ENCODE measurements at places on chromosomes 6 and 20.

DNA sequence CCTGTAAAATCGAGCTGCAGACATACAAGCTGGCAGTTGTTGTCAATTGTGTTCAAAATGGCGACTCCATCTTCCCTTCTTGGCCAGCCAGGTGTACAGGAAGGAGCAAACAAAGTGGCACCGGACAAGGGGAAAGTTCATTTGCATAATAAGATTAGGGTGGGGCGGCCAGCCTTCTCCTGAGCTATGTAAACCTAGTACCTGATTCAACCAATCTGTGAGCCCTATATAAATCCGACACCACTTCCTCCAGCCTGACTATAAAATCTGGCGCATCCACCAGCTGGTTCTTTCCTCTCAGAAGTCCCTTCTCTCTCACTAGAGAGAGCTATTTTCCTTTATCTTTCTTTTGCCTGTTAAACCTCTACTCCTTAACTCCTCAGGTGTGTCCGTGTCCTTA, 8.1 kb upstream of the HBS1L start:
- DNase-seq, result no peak

DNA sequence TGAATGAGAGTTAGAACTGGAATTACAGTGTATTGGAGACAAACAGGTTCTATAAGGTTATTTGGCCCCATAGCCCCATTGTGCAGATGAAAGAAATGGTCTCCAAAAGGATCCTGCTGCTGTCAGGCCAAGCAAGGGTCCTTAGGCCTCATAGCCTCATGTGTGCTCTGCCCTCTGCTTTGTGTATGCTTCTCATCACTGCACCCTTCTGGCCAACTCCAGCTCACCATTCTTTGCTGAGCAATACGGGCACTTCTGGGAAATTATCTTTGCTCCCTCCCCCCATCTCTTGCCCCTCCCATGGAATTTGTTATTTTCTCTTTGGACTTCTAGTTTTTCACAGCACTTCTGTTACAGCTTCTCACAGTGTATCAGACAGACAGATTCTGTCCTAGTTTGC, 298.8 kb downstream of the FOXA2 start:
- no peak for DNase-seq

DNA sequence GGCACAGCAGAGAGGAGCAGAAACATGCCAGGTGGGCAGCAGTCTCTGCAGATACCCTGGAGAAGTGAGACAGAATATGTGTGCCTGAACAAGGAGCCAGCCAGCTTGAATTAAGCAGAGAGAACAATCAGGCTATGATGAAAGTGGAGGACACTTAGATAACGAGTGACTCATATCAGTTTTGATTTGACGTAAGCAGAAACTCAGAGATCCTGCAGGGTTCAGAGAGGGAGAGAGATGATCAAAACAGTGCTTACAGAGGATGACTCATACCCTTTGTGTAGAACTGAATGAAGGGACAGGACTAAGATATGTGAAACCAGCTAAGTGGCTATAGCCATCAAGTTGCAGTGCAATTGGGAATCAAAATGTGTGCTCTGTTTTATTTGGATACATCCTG, 300.7 kb downstream of the TENT5A start:
- no peak for DNase-seq

DNA sequence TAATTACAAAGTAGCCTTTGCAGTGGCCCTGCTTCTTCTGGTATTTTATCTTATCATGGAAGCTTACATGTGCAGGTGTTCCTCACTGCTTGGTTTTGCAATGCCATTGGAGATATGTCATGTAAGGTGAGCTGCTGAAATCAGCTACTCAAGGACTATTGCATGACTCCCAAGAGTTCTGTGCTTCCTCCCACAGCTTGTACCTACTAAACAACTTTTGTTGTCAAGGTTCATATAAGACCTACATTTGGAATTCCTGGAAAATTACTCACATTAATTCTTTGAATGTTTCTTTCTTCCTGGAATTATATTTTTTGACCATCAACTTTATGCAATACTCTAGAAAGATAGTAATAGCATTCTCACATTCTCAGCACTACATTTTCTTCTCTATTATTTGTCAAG, 427.5 kb upstream of the HSF2 start:
- DNase-seq, result no peak

GRCh38 chr6:145704143-145704781, 31.1 kb downstream of the EPM2A start:
- no peak for DNase-seq

DNA sequence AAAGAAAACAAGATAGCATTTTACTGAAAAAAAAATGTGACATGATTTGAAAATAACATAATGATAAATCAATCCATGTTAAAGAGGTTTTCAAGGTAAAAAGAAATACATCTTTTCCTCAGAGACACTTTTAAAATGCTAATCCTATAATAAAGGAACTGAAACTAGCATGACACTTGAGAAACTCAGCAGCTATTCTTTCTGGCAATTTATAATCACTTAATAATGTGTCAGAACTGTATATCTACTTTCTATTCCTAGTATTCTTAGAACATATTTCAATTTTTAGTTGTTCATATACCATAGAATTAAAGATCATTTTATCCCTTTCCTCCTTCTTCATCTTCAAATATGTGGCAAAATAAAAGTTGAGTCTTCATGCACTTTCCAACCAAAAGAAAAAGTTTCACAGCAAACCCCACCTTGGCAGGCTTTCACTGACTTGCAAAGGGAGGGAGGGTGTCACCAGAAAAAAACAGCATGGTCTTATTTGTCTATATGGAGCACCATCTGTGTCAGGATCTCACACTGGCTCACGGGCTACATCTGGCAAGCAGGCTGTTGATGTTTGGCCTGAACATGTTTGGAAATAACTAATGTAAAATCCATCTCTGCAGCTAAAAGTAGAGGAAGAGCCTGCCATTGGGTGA, 48.5 kb downstream of the FHL5 start:
- DNase-seq, result no peak

DNA sequence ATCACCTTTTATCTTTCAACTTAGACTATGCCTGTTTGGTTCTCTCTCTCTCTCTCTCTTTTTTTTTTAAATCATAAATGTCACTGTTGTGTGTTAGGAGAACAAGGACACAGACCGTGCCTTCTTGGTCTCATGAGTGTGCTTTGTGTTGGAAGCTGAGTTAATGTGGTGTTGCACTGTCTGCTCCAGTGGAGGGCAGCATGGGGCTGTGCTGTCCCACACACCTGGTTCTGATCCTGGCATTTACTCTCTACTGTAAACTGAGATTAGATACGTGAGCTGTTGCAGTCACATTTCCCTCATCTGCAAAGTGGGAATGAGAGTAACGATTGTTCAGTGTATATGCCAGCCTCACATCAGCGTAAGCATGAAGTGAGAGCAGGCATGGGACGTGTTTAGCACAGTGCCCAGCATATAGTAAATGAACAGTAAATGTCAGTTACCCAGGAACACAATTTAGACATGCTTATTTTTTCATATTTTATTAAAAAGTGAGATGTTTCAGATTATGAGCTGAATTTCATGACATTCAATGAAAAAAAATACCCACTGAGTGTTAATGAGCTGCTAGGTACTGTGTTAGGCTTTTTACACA, 161.1 kb downstream of the FARS2 start:
- DNase-seq, result peak; percentile 11

DNA sequence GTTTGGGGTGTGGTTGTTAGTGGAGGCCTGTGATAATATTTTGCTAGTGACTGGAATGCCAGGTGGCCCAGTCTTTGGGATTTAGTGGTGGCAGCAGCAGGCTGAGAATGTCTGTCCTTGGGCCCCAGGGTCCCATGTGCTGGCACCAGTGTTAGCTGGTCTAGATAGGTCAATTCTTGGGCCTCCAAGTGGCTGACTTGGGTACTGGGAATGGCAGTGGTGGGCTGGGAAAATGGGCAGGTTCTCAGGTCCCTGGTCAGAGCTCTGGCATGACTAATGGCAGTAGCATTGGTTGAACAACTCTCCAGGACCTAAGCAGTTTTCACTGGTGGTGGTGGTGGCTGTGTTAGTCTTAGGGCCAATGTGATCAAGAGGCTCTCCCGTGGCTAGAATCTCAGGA, 50.3 kb downstream of the OLIG3 start:
- no peak for DNase-seq

DNA sequence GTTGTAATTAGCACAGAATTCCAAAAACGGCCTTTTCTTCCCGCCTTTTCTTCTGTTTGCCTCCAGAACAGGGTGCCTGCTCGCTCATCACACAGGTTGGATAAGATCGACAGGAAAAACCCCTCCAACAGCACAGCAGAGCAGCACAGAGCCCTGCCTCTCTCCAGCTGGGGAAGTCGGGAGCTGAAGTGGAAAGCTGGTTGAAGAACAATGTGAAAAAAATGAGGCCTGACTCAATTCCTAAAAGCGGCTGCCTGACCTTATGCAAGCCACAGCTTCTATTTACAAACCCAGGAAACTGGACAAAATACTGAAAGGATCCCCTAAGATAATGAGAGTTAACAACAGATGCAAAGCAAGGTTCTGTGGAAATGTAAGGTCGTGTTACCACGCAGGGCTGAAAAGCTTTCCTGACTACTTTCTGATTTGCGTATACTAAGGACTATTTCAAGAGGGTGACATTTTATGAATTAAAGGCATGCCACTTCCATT, 116.9 kb downstream of the TTLL2 start:
- no peak for DNase-seq

- peak; percentile 64 for DNase-seq
These were observed 60.8 kb downstream of the PRPH2 start for GRCh38 chr6:42661540-42662153.

DNA sequence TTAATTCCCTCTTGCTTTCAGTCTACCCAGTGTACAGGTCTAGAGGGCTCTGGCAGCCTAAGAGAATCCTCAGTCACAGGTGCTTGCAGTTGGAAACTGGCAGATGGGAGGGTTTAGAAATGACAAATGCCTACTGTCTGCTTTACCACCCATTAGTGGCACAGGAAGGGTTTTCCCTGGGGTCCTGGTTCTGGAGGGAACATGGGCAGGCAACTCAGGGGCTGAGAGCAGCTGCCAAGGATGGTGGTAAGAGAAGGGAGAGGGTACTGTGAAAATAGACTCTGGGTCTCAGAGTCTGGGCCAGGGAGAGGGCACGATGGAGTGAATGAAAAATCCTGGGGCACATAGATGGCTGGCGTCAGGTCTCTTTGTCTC, 103.5 kb downstream of the TCP11 start:
- DNase-seq, result no peak

DNA sequence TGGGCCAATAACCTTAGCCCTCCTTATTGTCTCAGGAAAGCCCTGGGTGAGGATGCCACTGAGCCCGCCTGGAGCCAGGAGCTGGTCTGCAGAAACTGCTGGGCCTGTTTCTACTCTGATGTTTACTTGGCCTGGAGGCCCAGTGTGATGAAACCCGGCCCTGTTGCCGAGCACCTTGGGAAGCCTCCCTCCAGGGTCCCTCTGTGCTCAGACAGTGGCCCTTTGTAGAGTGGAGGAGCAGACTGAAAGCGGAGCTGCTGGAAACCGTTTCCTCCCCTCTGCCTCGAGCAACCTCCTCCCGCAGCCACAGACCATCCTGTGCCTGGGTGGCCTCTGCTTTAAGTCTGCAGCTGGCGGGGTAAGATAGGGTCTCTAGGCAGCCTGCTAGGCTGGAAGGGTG, 84.1 kb upstream of the EPB41L1 start:
- no peak for DNase-seq

- DNase-seq, result no peak
These were observed 1.8 kb downstream of the TCF21 start for GRCh38 chr6:133890711-133891148.

GRCh38 chr6:112691289-112691688, 344.2 kb downstream of the RFPL4B start:
- no peak for DNase-seq

DNA sequence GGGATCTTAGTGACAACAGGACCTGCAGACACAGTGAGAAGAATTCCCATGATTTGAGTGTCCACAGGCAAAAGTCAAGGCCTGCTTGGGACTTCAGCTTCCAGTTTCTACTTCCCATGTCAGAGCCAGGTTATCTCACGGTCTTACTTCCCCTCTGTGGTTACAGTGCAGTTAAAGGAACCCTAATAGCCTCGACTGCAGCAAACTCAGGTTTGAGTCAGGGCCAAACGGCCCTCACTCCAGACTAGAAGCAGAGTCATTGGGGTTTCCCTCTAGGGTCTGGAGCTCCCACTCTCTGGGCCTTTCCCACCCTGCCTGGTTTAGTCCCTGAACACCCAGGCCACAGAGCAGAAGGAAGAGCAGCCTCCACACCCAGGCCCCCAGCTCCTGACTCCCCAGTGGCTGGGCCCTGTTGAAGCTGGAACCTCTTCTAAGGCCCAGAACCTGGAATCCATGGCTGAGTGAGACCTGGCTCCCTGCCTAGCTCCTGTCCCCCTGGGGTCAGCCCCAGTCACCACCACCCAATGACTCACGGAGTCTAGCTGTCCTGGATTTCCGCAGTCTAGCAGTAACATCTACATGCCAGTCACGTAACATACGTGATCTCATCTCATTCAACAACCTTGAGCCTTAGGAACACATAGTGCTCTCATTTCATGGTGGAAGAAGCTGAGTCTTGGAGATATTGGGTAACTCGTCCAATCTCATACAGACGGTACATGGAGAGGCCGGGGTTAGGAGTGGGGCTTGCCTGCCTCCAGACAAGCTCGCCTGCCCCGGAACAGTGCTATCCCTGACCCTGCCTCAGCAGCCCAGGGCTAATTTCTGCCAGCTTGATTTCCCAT, 9.2 kb upstream of the GHRH start:
- no peak for DNase-seq

DNA sequence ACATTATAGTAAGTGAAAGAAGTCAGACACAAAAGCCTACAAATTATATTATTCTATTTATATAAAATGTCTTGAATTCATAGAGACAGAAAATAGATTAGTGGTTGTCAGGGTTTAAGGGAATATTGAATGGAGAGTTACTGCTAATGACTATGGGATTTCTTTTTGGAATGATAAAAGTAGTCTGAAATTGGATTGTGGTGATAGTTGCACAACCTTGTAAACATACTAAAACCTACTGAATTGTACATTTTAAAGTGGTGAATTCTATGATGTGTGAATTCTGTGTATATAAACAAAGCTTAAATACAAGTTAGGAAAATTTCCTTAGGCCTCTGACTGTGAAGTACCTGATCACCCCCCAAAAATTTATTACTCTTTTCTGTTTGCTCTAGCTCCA, 343.1 kb downstream of the TFAP2B start:
- no peak for DNase-seq

GRCh38 chr20:49671433-49671832, 42.2 kb downstream of the B4GALT5 start:
- DNase-seq, result no peak

DNA sequence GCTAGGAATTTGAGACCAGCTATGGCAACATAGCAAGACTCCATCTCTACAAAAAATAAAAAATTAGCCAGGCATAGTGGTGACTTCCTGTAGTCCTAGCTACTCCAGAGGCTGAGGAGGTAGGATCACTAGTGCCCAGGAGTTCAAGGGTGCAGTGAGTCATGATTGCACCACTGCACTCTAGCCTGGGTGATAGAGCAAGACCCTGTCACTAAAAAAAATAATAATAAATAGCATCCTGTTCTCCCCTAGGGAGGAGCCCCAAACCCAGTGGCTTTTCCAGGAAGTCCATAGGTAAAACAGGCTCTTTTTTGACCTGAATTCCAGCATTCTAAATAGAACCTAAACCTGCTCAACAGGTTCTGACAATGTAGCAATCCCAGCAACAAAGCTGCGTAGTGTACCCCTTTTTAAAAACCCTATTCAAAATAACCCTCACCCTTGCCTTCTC, 192.0 kb downstream of the ALDH8A1 start:
- no peak for DNase-seq

- DNase-seq, result no peak
These were observed 3.7 kb upstream of the RPP40 start for GRCh38 chr6:5007531-5007930.

Data from COR-L47 (cell line).